T-helper 1 cell treated with Interleukin-12 subunit alpha and Interleukin-12 subunit beta and Interleukin-4 antibody, amounts not matched to agents 30 ng/mL and 1 ng/mL, for 36 hours (primary cell): ENCODE measurements at places on chromosomes 1 and 21. TPM values are rescaled to one million over a fixed set of nuclear protein-coding genes. Genes with fewer than 3 reads are reported as not detected.

The CD101 gene
- 1.9 and 2.3 TPM in 2 replicates for total RNA-seq

The PTTG1IP gene
- total RNA-seq = 88.3 and 89.3 TPM in 2 replicates

The LIPI gene
- total RNA-seq = not detected in 2 replicates

The PTPN22 gene
- total RNA-seq = 73.5 and 80.7 TPM in 2 replicates

The MORN1 gene
- 5.8 and 7.8 TPM in 2 replicates for total RNA-seq

The MRPS14 gene
- 30.7 and 31.2 TPM in 2 replicates for total RNA-seq

The ADIPOR1 gene
- 73.2 and 78.5 TPM in 2 replicates for total RNA-seq

The CLCA1 gene
- total RNA-seq = not detected in 2 replicates

The FAM151A gene
- not detected in 2 replicates for total RNA-seq

The OR10K2 gene
- total RNA-seq = not detected in 2 replicates

The YBEY gene
- 12.5 and 12.7 TPM in 2 replicates for total RNA-seq

The NFIA gene
- 0.66 and 0.76 TPM in 2 replicates for total RNA-seq

The ADORA3 gene
- total RNA-seq = 0.37 TPM in 1 of 2 replicates, not detected in the other

The CEP85 gene
- 34.8 and 35.6 TPM in 2 replicates for total RNA-seq

The KRTAP19-1 gene
- total RNA-seq = not detected in 2 replicates

The PGLYRP3 gene
- not detected in 2 replicates for total RNA-seq

The F3 gene
- 0.17 TPM in 1 of 2 replicates, not detected in the other for total RNA-seq
